Stimulated activated naive CD8-positive, alpha-beta T cell treated with anti-CD3 and anti-CD28 coated beads, Interleukin-15, Interleukin-2, amounts not matched to agents 100 U/mL and 50 U/mL, for 24 hours (primary cell): ENCODE measurements at places on chromosomes 2 and 18.

DNA sequence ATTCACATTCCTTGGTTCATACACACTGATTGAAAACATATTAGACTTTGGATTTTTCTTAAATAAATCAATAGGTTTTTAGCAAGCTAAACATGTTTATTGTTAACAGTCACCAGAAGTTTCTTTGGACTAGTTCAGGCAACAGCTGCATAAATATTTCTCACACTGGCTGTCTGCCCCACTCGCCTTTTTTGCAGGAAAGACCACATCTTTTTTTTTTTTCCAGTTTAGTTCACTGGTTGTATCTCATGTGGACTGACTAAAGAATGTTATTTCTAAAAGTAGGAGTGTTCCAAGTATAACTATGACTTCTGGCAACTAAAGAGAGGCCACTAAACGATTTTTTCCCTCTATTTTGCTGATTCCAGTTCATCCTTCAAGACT, 31.1 kb downstream of the SLC40A1 start:
- no peak for DNase-seq

- DNase-seq: peak; percentile 40
These were observed 22.5 kb downstream of the TEX44 start for GRCh38 chr2:231615058-231615671.

GRCh38 chr2:45857867-45858520, 206.5 kb downstream of the PRKCE start:
- no peak for DNase-seq

GRCh38 chr18:53937037-53937436, 287.4 kb downstream of the MBD2 start:
- no peak for DNase-seq

GRCh38 chr18:57435846-57436190, 644 bp downstream of the ONECUT2 start:
- DNase-seq: no peak

- DNase-seq: no peak
These were observed 35.9 kb upstream of the SP3 start for GRCh38 chr2:174001107-174001506.

GRCh38 chr2:98280376-98281102, 65.7 kb upstream of the CNGA3 start:
- DNase-seq: no peak

- no peak for DNase-seq
These were observed 16.5 kb downstream of the OSBPL1A start for GRCh38 chr18:24381126-24381525.

- DNase-seq: no peak
These were observed 121.8 kb upstream of the SERPINE2 start for GRCh38 chr2:224160917-224161316.

GRCh38 chr18:21853016-21853415, 112.4 kb downstream of the MIB1 start:
- DNase-seq: no peak

GRCh38 chr18:39946623-39947061, 2008.4 kb upstream of the PIK3C3 start:
- no peak for DNase-seq

DNA sequence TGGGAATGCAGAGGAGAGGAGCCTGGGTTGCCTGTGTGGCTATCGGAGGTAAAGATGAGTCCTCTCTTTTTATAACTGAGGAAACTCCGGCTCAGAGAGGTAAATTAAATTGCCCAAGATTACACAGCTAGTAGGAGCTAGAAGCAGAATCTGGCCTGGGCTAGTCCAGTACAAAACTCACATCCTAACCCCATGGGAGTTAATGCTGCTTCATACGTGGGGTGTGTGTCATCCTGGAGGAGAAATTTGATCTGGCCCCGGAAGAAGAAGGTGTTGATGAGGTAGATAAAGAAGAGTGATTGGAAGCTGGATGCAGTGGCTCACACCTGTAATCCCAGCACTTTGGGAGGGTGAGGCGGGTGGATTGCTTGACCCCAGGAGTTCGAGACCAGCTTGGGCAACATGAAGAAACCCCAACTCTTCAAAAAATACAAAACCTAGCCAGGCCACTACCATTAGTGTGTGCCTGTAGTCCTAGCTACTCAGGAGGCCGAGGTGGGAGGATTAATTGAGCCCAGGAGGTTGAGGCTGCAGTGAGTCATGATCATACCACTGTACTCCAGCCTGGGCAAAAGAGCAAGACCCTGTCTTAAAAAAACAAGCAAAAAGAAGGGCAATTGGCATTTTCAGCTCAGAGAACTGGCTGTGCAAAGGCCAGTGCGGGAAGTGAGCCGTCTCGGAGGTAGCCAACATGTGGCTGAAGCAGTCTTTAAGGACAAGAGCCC, 33.7 kb downstream of the CTIF start:
- no peak for DNase-seq

- DNase-seq: no peak
These were observed 1081.3 kb upstream of the TMEFF2 start for GRCh38 chr2:193276069-193276468.

DNA sequence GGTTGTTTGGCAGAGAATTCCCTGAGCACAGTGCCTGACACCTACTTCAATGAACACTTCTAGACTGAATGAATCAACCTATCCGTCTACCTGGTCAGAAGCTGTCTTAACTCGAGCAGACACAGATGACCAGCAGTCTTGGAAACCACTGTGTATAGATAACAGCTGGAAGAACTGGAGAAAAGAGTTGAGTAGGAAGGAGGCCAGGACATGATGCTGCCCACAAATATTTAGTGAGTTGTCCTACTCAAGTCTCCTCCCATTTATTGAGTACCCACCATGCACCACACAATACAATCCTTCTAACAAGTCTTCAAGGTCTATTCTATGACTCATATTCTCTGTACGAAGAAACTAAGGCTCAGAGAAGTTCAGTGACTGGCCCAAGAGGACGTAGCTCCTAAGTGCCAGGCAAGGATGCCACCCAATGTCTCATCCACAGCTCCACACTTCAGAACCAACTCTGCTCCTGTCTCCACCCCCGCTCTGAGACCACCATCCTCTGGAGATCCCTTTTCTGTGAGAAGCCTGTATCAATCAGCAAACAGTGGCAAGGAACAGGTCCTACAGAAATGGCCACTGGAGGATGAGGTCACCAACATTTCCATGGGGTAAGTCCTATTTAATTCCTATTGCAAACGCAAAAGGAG, 62.2 kb downstream of the GALNT14 start:
- no peak for DNase-seq

DNA sequence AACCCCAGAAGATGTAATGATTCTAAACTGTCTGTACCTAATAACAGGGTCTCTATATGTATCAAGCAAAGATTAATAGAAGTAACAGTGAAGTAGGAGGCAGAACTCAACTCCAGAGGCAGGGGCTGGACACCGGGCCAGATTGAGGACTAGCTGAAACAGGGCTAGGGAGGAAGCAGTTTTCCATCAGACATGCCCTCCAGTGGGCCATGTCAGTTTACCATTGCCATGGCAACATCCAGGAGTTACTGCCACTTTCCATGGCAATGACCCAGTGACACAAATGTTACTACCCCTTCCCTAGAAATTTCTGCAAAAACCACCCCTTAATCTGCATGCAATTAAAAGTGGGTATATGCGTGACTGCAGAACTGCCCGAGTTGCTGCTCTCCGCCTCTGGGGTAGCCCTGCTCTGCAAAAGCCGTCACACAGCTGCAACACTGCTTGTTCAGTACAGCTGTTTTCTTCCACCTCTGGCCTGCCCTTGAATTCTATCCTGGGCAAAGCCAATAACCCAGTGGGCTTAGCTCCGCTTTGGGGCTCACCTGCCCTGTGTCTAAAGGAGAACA, 58.7 kb downstream of the TMEM18 start:
- no peak for DNase-seq

DNA sequence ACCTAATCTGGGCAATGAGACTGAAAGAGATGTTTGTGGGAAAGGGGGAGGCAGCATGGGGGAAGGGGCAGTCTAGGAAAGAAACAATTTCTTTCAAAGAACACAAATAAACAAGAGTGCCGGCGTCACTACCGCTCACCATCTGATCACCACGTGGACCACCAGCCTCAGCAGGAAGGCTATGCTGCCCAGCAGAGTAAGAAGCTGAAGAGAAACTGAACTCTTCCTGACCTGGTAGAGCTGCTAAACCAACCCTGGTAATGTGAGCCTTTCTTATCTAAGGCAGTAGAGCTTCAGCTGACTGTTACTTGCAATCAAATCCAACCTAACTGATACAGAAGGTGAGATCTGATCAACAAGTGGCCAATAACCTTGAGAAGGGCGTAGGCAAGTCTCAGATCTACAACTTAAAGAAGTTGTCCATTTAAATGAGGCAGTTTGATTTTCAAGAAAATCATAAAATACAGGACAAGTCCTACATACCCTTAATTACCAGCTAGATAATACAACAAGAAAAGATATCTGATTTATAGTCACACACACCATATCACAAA, 44.2 kb upstream of the SPTBN1 start:
- no peak for DNase-seq

DNA sequence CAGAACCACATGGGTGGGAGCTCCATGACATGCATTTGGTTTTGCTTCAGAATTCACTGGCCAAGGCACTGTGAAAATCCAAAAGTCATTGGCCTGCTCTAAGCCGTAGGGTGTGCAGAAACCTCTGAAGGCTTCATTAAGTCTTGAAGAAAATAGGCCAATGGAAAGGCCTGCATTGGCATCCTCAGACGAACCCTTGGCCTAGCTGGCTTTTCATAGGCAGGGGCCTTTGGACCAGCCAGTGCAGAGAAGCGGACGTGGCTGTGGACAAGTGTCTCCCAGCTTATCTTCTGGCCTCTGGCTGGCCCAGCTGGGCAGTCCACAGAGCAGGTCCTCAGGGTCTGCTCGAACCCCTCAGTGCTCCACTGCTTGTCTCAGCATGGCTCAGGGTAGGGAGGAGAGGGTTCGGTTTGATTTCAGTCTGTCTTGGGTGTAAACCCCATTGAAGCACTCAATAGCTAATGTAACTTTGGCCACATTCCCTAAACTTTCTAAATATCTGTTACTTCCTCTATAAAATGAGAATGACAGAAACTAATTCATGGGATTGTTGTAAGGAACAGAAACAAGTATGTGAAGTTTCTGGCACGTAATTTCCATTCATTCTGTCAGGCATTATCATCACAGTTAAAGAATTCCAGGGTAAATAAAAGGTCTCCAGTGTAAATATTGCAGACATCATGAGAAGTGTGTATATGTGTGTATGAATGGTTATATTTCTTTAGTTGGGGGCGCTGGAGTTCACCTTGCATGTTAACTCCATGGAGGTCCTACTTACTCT, 125.5 kb downstream of the TFCP2L1 start:
- DNase-seq: no peak

- DNase-seq: no peak
These were observed 506.6 kb upstream of the SPHKAP start for GRCh38 chr2:228688007-228688645.
